ENCODE measurements at places on chromosomes 5 and 9.

- DNase-seq, result no peak
These were observed 188.8 kb downstream of the MEF2C start for GRCh38 chr5:88694023-88694679.

- DNase-seq, result peak; percentile 59
These were observed 156.2 kb downstream of the MELK start for GRCh38 chr9:36728651-36729520.

GRCh38 chr5:24621792-24622191 lies 23.0 kb downstream of the CDH10 start:
- no peak for DNase-seq

- no peak for DNase-seq
These were observed 187.4 kb upstream of the GHR start for GRCh38 chr5:42235837-42236236.

GRCh38 chr5:109532773-109533364 lies 123.1 kb upstream of the PJA2 start:
- DNase-seq, result no peak

GRCh38 chr9:123369296-123369695 lies 13.3 kb downstream of the CRB2 start:
- no peak for DNase-seq

- DNase-seq, result peak; percentile 77
These were observed 233.6 kb downstream of the ACTL7B start for GRCh38 chr9:108621991-108622855.

DNA sequence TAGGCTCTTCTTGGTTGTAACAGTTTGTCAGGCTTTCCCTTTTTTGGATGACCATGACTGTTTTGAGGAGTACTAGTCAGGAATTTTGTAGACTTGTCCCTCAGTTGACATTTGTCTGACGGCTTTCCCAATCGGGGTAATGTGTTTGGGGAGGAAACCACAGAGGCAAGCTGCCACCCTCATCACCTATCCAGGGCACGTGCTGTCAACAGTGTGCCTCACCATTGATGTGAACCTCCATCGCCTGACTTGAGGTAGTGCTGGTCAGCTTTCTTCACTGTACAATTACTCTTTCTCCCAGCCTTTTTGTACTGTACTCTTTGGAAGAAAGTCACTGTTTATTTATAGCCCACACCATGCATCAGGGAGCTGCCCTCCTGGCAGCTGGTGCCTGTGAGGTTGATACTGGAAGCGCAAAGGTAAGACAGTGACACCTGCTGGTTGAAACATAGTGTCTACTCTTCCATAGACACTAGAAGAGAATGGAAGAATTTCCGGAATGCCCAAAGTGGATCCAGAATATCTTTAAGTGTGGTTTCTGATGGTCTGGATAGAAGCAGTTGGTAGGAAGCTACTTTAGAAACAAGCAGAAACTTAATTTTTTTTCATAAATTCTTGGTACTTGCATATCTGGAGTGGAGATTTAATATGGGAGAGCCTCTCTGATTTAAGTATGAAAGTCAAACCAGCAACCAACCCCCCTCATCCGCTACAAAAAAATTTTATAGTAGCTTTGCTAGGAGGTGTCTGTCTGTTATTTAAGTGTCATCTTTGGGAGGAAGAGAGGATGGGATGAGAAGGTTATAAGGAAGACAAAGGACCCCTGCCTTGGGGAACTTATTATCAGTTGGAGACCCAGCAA lies 69.3 kb downstream of the SNX30 start:
- DNase-seq, result peak; percentile 50

DNA sequence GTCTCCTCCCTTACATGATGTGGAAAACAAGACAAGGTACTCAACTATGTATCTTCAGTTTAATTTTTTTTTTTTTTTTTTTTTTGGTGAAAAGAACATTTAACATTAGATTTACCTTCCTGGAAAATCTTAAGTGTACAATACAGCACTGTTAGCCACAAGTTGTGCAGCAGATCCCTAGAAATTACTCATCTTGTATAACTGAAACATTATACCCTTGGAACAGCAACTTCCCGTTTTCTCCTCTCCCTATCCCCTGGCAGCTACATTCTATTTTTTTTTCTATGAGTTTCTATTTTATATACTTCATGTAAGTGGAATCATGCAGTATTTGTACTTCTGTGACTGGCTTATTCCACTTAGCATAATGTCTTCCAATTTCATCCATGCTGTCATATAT lies 421.9 kb upstream of the FTMT start:
- no peak for DNase-seq

DNA sequence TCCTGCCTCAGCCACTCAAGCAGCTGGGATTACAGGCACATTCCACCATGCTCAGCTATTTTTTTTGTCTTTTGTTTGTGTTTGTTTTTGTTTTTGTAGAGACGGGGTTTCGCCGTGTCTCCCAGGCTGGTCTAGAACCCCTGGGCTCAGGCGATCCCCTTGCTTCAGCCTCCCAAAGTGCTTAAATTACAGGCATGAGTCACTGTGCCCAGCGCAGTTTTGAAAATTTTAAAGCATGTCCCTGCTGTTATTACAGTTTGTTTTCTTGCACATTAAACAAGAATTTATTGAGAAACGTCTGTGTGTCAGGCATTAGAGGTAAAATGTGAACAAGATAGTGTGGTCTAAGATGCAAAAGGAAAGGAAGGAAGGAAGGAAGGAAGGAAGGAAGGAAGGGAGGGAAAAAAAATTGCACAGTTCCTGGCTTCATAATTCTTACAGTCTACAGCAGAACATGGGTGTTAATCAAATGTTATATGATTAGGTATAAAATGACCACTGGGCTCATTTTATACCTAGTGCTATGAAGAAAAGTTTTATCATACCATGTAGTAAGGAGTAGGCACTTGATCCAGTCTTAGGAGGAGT lies 205.4 kb downstream of the SNX18 start:
- no peak for DNase-seq

DNA sequence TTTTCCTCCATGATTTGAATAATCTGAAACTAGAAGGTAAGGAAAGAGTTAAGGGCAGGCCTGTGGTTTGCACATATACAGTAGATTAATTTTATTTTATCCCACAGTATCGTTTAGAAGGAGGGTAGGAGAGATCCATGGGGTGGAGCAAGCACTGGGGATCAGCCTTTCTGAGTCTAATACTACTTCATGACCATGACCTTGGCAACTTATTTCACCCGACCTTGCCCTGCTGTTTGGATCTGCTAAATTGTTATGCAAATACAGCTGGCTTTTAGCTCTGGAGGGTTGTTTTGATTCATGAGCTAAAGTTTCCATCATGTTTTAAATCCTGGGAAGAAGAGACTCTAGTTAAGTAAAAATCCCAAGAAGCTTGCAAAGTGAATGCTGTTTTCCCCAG lies 864 bp upstream of the GRIN3A start:
- no peak for DNase-seq

DNA sequence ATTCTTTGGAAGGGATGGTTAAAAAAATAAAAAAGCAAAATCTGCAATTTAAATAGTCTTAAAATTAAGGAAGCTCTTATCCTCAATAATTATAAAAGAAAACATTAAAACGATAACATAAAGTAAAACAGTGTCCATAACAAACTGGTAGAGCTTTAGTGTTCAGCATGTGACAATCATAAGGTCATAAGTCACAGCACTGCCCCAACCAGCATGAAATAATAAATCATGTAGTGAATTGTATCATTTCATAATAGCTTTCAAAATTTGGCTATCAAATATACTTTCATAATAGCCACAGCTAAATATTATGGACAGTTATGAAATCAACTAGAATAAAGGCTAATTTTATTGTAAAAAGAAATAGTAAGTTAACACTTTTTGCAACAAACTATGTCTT lies 10.0 kb downstream of the NR3C1 start:
- DNase-seq, result no peak

GRCh38 chr9:28318515-28318914 lies 745.2 kb upstream of the C9orf72 start:
- no peak for DNase-seq

- no peak for DNase-seq
These were observed 33.2 kb upstream of the SLC6A3 start for GRCh38 chr5:1478271-1479035.

DNA sequence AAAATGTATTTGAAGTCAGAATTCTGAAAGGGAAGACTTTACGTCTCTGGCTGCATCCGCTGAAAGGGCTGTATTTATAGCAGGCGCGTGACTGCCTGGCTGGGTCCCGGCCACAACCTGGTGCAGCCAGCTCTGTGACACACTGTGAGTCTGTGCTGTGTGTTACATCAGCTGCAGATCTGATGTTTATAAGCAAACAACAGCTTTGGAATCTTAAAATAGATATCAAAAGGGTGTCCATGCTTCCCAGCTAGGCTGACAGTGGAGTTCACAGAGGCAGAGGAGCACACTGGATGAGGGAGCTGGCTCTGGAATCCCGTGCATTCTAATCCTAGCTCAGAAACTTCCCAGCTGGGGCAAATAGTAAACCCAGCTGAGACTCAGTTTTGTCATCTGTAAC lies 433.4 kb upstream of the BRINP1 start:
- DNase-seq, result no peak

GRCh38 chr9:109013679-109014607 lies 644 bp upstream of the CTNNAL1 start:
- DNase-seq, result peak; percentile 41

- DNase-seq, result no peak
These were observed 5.5 kb downstream of the EFCAB9 start for GRCh38 chr5:172199446-172199845.

GRCh38 chr5:159797261-159797970 lies 118.9 kb upstream of the ADRA1B start:
- DNase-seq, result no peak

DNA sequence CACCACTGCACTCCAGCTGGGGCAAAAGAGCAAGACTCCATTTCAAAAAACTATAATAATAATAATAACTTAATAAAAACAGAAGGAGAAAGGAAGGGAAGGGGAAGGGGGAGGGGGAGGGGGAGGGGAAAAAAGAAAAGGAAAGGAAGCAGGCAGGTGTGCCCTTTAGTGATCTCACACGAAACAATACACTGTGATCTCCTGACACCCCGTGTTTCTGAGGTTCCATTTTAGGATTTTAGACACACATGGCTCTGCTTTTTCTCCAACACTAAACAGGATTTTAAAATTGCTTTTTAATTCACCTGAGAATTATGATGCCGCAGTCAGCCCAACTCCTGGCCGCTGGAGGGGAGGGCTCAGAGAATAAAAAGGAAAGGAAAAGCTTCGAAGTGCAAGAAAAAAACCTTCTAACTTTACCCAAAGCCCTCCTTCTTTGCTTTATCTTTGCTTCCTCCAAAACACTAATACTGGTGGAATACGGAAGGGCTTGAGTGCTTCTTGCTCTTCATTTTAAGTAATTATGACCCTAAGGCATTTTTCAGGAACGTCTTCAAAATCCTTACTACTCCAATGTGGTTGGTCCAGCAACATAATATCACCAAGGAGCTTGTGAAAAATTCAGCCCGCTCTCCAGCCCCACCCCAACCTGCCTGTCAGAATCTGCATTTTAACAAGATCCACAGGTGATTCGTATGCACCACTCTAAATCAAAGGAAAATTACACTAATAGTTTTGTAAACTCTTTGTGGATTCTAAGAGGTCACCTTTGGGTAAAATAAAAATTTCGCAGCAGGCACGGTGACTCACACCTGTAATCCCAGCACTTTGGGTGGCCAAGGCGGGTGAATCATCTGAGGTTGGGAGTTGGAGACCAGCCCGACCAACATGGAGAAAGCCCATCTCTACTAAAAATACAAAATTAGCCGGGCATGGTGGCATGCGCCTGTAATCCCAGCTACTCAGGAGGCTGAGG lies 66.0 kb downstream of the MYO10 start:
- DNase-seq, result no peak

DNA sequence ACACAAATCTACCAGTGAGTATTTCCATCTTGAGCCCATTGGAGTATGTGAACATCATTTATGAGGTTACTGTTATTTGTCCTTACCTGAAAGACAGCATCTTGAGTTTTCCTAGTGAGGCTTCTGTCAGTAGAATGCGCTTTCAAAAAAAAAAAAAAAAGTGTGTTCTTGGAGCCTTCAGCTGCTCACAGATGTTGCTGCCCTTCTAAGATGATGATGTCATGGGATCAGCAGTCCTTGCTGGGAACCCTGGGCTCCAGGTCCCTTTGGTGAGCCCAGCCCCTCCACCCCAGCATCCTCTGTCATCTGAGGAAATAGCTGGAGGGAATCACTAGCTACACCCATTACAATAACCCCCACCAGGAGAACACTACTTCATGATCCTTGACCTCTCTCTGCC lies 83.3 kb downstream of the ATPSCKMT start:
- DNase-seq, result no peak

DNA sequence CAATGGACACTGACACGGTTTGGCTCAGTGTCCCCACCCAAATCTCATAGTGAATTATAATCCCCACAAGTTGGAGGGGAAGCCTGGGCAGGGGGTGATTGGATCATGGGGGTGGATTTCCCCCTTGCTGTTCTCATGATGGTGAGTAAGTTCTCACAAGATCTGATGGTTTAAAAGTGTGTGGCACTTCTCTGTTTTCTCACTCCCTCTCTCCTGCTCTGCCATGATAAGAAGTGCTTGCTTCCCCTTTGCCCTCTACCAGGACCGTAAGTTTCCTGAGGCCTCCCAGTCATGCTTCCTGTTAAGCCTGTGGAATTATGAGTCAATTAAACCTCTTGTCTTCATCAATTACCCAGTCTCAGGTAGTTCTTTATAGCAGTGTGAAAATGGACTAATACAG lies 115.8 kb upstream of the KIF2A start:
- DNase-seq, result no peak

DNA sequence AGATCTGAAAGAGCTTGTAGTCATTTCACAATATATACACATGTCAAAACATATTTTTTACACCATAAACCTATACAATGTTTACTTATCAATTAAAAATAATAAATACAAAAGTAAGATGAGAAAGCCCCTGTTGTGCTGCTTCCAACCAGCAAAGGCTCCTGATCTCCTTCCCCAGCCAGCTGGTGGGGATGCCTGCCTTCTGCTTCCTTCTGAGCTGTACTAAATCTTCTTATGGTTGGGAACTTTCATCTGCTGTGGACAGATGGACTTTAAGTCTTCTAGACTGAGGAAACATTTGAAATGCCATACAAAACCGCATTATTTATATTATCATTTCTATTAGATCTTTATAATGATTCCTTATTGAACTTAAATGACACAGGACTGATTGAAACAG lies 745.3 kb upstream of the CHD1 start:
- no peak for DNase-seq
